Femur (tissue), 1 donor: ENCODE measurements at places on chromosomes 5 and 9.
A peak's percentile ranks its signal among the peaks of the same experiment; 100 is the strongest.

GRCh38 chr5:141330299-141331080 is at the start of gene PCDHGA1:
Gene PCDHGA1, plus strand, starts transcription at chr5:141330514.
- DNase-seq, result no peak

GRCh38 chr5:161585798-161586197 is 39.3 kb upstream of the GABRB2 start:
- no peak for DNase-seq

DNA sequence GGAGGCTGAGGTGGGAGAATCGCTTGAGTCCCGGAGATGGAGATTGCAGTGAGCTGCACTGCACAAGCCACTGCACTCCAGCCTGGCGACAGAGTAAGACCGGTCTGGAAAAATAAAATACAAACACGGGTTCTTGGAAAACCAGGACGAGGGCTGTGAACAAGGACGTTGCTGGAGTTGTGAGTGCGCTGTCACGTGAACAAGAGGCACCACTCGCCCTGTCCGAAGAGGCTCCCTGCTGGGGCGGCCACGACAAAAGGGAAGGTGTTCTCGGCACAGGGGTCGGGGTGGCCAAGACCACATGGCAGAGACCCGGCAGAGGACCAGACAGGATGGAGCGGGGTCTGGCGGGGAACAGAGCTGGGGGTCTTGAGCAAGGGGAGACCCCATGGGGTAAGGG is 30.6 kb upstream of the UBAC1 start:
- DNase-seq, result no peak

DNA sequence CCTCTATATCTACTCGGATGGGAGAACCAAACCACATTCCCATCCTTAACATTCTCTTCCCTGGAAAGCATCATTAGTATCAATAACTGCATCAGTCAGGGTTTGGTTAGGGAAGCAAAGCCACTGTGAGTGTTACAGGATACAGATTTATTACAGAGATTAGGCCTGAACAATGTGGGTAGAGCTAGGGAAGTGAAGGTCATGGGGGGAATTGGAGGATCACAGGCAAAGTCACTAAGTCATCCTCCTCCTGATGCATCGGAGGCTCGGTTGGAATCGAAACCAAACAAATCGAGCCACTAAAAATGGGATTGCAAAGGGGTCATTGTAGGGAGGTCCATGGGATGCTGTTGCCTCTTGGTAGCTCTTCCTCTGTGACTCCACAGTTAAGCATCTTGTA is 61.8 kb upstream of the ZBTB43 start:
- no peak for DNase-seq

DNA sequence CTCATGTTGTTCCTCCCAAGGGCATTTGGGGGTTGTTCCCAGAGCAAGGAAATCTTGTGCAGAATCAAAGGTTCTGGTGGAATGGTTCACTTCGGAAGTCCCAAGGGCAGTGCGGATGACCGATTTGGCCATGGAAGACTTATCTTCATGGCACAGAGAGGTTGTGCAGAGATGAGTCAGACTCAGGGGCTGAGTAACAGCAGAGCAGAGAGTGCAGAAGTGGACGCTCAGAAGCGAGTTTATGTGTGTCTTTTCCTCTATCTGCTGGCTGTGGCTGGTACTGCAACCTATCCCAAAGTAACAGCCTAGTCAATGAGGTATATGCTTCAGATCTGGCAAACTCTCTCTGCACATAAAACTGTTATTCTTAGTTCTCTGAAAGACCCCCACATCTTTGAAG is 118.1 kb downstream of the DPYSL3 start:
- DNase-seq, result no peak

DNA sequence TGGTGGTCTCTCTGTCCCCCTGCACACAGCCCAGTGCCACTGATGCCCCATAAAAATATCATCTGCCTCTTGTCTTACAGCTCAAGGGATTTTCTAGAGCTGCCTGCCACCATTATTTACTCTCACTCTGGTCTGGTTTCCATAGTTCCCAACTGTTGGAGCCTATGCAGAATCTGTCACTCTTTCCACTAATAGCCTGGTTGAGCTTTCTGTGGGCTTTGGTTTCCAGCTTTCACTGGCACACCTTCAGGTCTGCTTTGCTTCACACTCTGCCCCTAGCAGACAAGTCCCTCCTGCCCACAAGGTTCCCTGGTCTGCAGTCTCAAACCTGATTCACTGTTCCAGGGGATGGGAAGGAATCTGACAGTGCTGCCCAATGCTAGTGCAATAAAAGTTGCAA is 103.0 kb upstream of the FTMT start:
- peak; percentile 73 for DNase-seq

- no peak for DNase-seq
These were observed 51.3 kb downstream of the ARL15 start for GRCh38 chr5:54259090-54259489.

DNA sequence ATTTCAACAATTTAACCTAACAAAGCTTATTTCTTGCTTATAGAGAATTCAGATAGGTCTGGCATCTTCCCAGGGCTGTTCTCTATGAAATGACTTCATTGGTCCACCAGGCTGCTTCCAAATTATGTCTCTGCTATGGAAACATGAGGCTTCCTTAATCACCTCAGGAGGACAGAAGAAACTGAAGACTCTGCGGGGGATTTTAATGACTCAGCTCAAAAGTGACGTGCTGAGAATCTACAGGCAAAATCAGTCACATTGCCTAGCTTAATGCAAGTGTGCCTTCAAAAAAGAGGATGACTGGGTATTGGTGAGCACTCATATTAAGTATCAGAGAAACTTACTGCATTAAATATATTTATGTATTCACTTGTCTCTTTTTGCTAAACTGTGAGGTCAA is 315.5 kb upstream of the RGMB start:
- DNase-seq, result no peak

DNA sequence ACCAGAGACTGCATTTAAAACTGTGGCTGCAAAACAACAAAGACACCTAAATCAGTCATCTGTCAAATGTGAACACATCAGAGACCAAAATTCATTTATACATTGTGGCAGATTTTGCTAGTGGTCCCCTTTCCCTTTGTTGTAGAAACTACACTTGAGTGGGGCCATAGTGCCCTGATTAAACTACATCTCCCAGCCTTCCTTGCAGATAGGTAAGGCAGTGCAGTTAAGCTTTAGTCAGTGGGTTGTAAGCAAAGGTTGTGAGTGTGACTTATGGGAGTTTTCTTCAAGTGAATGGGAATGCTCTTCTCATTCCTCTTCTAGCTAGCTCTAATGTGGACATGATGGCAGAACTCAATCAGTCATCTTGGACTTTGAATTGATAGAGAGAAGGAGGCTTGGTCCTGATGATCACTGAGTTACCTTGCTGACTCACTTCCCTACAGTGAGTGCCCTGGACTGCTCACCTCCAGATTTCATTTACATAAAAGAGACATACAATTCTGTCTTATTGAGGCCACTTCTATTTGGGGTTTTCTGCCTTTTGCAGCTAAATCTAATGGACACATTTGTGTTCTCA is 35.2 kb upstream of the SPARC start:
- DNase-seq, result no peak

DNA sequence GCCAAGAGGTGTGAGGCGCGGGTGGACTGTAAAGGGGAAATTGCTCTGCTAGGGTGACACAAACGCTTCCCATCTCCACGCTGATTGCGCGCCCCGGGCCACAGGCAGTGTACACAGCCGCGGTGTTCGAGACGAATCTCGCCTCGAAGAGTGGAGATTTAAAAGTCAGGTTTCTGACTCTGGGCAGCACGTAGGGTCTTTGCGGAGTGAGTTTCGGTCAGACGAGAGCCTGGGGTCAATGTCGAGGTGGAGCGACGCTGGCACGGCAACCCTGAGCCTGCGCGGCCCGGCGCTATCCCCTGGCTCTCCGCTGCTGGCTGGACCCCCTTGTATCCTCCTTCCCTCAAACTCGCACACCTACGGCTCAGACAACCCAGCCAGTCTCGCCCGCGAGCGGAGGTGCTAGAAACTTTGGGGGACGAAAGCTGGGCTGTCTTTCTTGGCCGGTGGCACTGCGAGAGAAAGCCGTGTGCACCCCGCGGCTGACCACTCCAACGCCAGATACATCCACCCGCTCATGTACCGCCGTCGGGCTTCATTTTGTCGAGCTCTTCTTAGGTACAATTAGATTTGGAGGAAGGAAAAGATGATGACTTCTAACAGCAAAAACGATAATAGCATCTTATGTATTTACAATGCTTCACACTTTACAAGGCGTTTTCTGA is 5.4 kb upstream of the FOXB2 start:
- DNase-seq, result no peak

GRCh38 chr9:38138276-38138675 is 69.2 kb upstream of the SHB start:
- DNase-seq, result no peak

GRCh38 chr9:98599566-98600216 is 109.0 kb downstream of the GABBR2 start:
- DNase-seq, result no peak

DNA sequence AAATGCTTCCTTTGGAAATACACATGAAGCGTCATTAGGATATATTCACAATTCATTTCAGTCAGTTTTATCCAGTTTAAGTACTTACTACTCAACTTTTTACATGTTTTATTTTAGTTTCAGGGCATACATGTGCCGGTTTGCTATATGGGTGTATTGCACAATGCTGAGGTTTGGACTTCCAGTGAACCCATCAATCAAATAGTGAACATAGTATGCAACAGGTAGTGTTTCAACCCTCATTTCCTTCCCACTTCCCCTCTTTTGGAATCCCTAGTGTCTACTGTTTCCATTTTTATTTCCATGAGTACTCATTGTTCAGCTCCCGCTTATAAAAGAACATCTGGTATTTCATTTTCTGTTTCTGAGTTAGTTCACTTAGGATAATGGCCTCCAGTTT is 74.7 kb downstream of the TMEM161B start:
- DNase-seq, result no peak

DNA sequence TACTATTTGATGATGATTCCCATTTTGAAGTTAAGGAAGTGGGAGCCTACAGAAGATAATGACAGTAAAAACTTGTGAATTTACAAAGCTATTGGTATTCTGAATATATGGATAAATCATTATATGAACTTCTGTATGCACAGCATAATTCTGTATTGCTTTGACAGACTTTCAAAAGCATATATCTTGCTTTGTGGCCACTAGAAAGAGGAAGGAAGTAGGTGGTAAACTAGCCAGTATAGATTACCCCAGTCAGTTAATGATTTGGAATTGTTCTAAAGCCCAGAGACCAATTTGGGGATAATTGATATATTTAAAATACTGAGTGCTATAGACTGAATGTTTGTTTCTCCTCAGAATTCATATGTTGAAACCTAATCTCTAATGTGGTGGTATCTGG is 53.0 kb downstream of the NR2F1 start:
- DNase-seq, result no peak

DNA sequence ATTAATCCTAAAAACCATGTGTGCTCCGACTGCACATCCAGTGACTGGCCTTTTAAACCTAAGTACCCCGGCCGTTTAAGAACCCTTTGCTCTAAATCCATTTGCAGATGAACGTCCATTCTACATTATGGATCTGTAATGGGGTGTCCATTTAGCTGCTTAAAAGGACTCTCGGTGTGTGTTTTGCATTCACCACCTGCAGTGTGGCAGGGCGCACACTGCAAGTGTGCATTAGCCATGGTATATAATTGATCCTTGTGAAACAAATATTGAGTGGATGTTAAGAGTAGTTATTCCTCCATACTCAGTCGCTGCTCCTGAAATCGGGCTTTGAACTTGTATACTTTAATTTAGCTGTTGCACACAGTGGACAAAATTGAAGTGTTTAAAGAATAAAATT is 190.1 kb upstream of the WWC1 start:
- no peak for DNase-seq

DNA sequence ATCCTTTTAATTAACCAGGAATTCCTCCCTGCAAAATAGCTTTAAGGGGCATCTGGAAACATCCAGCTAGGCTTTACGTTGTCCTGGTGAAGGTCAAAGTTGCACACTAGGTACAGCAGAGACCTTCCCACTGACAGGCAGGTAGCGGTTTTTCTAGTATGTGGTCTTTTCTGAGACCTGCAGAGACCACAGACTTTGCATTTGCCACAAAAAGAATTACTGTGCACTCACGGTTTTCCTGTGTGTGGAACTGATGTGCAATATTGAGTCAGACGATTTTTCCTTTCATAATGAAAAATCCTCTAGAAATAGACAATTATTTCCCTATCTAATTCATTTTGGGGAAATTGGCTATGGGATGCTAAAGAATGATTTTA is 417.0 kb upstream of the ADAMTSL1 start:
- DNase-seq, result no peak

DNA sequence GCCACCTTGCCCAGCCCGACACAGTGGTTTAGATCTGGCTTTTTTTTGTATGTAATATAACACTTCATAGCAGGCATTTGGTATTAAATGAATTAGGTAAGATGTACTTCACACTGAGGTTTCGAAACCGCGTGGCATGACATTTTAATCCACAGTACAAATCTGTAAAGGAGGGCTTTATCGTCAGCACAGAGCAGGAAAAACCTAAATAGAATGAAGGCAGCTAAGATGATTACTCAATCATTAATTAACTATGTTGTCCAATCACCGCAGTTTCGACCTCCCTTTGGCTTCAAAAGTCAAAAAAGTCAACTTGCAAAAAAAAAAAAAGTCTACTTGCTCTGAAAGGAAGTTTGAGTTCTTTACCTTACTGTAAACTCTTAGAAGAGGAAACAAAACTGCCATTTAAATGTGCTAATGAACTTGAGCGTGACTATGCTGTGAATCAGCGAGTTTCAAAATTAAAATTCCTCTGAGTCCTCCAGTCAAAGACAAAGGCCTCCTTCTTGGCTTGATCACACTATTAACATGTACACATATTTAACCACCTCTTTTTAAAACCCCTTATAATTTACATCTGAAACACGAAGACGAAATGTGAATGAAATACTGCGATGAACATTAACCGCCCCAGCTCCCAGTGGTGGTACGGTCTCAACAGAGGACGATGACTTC is 698 bp upstream of the SEC24A start:
- peak; percentile 19 for DNase-seq

DNA sequence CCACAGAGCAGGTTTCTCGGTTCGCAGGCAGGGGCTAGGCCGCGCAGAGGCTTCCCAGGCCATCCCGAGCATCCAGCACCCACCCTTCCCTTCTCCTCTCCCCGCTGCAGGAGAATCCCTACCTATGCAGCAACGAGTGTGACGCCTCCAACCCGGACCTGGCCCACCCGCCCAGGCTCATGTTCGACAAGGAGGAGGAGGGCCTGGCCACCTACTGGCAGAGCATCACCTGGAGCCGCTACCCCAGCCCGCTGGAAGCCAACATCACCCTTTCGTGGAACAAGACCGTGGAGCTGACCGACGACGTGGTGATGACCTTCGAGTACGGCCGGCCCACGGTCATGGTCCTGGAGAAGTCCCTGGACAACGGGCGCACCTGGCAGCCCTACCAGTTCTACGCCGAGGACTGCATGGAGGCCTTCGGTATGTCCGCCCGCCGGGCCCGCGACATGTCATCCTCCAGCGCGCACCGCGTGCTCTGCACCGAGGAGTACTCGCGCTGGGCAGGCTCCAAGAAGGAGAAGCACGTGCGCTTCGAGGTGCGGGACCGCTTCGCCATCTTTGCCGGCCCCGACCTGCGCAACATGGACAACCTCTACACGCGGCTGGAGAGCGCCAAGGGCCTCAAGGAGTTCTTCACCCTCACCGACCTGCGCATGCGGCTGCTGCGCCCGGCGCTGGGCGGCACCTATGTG is 36.1 kb downstream of the NTNG2 start:
- no peak for DNase-seq

- no peak for DNase-seq
These were observed 35.7 kb downstream of the LMX1B start for GRCh38 chr9:126649477-126649876.

- no peak for DNase-seq
These were observed 36.6 kb upstream of the NR4A3 start for GRCh38 chr9:99785010-99785590.
